ENCODE measurements at places on chromosomes 11 and 22. TPM values are rescaled to one million over a fixed set of nuclear protein-coding genes. Genes with fewer than 3 reads are reported as not detected.

- H3K27me3 ChIP-seq, result peaks cover 83% of the 10 kb centered on the region
- no peak within 1 kb of the TSS for H3K27ac ChIP-seq
- no peak for DNase-seq
- no peaks in the 10 kb centered on the region for H3K36me3 ChIP-seq
- no peaks in the 10 kb centered on the region for H3K4me1 ChIP-seq
Measured at GRCh38 chr22:32042924-32043323, at the start of gene SLC5A1. SLC5A1 (plus strand) TSS chr22:32043261; CDS start chr22:32043282, 21 bp downstream.

DNA sequence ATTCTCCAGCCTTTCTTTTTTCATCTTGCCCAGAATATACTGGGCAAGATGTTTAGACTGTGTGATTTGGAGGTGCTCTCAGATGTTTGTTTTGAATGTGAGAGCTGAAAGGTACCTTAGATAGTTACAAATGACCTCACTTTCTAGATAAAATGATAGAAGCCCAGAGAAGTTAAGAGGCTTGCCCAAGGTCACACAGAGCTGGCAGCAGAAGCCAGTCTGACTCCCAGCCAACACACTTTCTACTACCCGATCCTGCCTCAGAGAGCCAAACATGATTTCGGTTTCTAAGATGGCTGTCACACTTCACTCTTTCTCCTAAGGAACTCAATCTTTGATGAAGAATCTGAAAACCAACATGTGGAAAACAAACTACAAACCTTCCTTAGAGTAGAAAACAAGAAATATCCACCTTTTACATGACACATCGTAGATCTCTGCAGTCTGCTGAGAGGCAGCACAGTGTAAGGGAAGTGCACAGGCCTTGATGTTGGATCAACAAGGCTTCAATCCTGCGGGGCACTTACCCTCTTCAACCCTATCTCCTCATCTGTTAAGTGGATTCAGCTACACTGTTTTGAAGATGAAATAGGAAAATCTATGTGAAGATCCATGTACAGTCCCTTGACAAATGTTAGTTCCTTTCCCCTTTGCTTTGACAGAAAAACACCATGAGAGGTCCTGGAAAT lies 58.6 kb downstream of the SYTL2 start:
- H3K27me3 ChIP-seq, result no peaks in the 10 kb centered on the region
- peaks cover 91% of the 10 kb centered on the region for H3K4me1 ChIP-seq
- peaks cover 50% of the 10 kb centered on the region for H3K36me3 ChIP-seq
- peak; percentile 50 for DNase-seq
- H3K27ac ChIP-seq, result peak overlapping the region; percentile 90
- H3K4me3 ChIP-seq, result peak overlapping the region; percentile 27

The ACER3 gene
- 11.0 TPM for total RNA-seq

GRCh38 chr11:131186629-131187101 lies 183.8 kb upstream of the NTM start:
- peaks cover 2% of the 10 kb centered on the region for H3K27me3 ChIP-seq
- DNase-seq, result no peak
- no peak overlapping the region for H3K4me3 ChIP-seq
- H3K36me3 ChIP-seq, result no peaks in the 10 kb centered on the region
- no peak overlapping the region for H3K27ac ChIP-seq

The OR5I1 gene
- total RNA-seq, result not detected

The TOM1 gene
- total RNA-seq, result 16.1 TPM

- no peak for DNase-seq
- no peak overlapping the region for H3K27ac ChIP-seq
- no peak overlapping the region for H3K4me3 ChIP-seq
Measured at GRCh38 chr11:117356126-117356890, 28.7 kb downstream of the CEP164 start.

DNA sequence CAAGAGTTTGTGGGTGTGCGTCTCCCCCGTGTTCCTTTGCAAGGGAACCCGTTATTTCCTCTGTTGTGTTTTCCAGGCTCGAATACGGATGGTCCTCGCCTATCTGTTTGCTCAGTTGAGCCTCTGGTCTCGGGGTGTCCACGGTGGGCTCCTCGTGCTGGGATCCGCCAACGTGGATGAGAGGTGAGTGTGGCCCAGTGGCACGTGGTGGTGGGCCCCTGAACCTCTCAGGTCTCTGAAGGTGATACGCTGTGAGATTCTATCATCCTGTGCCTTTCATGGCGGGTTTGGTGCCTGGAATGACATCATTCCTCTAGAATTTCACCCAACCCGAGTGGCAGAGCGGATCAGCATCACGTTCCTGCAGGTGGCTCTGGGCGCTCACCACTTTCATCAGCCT lies 32.5 kb downstream of the NADSYN1 start:
- H3K27ac ChIP-seq, result no peak overlapping the region
- H3K4me1 ChIP-seq, result peaks cover 20% of the 10 kb centered on the region
- DNase-seq, result no peak
- H3K4me3 ChIP-seq, result no peak overlapping the region
- peaks cover 50% of the 10 kb centered on the region for H3K36me3 ChIP-seq

- H3K27me3 ChIP-seq, result no peaks in the 10 kb centered on the region
- no peak overlapping the region for H3K27ac ChIP-seq
- H3K36me3 ChIP-seq, result no peaks in the 10 kb centered on the region
- DNase-seq, result no peak
- peaks cover 7% of the 10 kb centered on the region for H3K4me1 ChIP-seq
Measured at GRCh38 chr11:110182886-110183285, 89.7 kb downstream of the ZC3H12C start.

GRCh38 chr11:18844753-18845367 lies 53.3 kb upstream of the PTPN5 start:
- DNase-seq, result no peak
- peaks cover 43% of the 10 kb centered on the region for H3K27me3 ChIP-seq
- no peaks in the 10 kb centered on the region for H3K4me1 ChIP-seq
- H3K36me3 ChIP-seq, result no peaks in the 10 kb centered on the region
